ENCODE measurements at places on chromosomes 2 and 18.

GRCh38 chr2:118351796-118352195, 263.5 kb downstream of the INSIG2 start:
- DNase-seq: no peak

- no peak for DNase-seq
Measured at GRCh38 chr18:35062408-35062807, 21.2 kb downstream of the MAPRE2 start.

DNA sequence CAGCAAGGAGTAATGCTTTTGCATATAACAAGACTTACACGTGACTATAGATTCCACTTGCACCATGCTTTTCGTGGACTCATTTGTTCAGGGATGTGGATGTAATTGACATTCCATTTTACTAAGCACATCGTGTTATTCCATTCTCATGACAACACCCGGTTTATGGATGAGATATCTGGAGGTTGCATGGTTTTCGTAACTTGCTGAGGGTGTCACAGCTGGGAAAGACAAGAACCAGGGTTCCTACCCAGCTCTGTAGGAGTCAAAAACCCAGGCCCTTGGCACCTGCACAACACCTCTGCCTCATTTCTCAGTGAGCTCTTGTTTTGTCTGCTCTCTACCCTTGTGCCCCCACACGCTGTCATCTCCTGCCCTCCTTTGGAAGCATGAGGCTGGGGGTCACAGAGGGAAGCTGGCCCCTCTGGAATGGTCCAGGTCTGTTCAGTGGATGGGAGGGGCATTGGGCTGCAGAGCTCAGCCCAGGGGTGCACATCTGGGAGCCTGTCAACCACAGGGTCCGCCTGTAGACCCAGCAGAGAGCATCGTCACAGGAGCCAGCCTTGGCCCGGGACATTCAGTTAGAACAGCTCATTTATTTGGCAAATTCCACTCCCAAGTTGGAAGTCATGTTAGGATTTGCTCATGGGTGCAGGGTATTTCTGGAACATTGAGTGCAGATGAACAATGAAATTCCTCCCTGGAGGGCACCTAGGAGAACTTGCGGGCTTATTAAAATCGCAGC, 120.1 kb upstream of the TWIST2 start:
- no peak for DNase-seq

DNA sequence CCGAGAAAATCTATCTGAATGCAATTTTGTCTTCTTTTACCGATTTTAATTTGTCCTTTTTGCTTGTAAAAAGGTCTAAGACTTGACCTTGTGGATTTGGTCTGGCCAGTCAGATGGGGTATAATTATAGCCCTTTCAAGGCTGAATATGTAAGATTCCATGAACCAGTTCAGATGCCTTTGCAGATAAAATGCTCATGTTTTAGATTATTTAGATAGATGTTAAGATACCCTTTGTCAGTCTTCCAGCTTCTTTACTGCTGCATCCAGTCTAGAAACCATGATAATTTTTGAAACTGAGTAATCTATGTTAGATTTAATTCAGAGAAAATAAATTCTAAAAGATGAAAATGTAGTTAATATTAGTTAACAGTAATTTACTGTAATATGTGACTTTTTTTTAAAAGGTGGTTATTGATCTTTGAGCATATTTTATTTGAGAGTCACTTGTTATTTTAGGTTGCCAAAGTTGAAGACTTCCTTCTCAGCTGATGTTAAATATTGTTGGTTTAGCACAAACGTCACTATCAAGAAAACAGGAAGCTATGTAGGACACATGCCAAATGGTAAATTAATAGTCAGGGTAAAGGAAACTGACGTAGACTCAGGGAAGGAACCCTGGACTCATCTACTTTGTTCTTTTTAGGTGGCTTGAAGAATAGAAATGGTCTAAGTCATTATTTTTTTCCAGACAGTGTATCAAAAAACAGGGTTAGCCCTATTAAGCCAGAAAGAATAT, 29.8 kb downstream of the BABAM2 start:
- no peak for DNase-seq

- no peak for DNase-seq
Measured at GRCh38 chr18:75206452-75207309, 2.3 kb downstream of the PTGR3 start.

- peak; percentile 99 for DNase-seq
Measured at GRCh38 chr18:59268721-59269562, 4.3 kb downstream of the RAX start.

GRCh38 chr18:12027046-12027445, 45.7 kb downstream of the IMPA2 start:
- DNase-seq: no peak

GRCh38 chr2:28048341-28048740, 157.8 kb downstream of the BABAM2 start:
- no peak for DNase-seq

DNA sequence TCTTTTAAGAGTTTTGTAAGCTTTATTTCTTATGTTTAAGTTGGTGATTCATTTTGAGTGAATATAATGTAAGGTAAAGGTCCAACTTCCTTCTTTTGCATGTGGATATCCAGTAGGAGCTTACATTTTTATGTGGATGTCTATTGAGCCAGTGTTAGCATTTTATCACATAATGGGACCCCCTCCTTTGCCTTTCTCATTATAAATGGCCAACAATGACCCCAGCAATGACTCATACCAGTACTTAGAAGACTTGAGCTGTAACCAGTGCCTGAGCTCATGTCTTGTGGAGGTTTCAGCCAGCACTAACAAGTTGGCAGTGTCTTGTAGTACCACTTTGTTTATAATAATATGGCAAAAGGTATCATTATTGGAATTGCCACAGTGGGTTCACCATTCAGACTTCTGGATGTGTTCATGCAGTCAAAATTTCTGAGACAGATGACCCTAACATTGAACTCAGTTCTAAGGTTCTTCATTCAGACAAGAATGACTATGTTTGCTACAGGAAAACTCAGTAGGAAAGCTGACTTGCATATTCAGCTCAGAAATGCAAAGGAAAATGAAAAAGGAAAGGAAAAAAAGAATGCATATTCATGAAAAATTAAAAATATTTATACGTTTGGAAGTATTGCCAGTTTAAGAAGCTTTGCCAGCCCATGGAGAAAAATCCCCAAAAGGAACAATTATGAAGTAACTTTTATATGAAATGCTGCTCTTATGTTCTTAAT, 41.0 kb downstream of the CDKL4 start:
- no peak for DNase-seq

DNA sequence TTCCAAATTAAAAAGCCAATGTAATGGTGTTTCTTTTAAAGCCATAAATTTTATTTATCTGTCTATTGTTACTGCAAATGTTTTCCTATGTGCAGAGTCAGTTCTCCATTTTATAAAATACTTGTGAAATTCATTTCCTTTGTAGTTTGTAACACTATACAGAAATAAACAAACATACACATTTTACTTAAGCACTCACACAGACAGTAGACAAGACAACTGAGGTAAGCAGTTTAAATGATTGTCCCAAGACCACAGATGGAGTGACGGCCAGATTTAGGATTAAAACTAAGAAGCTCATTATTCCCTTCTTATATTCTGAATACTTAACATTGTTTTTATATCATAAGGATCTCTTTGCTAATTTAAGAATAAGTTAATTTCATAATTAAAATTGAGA, 100.9 kb downstream of the BAZ2B start:
- no peak for DNase-seq

- DNase-seq: no peak
Measured at GRCh38 chr18:46755315-46756024, 1.4 kb downstream of the ST8SIA5 start.

- no peak for DNase-seq
Measured at GRCh38 chr2:158395166-158395565, 61.4 kb downstream of the CCDC148 start.

- no peak for DNase-seq
Measured at GRCh38 chr2:237413777-237414661, at the start of gene COL6A3. COL6A3 (minus strand) TSS chr2:237414164; CDS start chr2:237396817, 17,347 bp downstream.

GRCh38 chr2:242022550-242023290, 153.2 kb downstream of the RTP5 start:
- DNase-seq: no peak

DNA sequence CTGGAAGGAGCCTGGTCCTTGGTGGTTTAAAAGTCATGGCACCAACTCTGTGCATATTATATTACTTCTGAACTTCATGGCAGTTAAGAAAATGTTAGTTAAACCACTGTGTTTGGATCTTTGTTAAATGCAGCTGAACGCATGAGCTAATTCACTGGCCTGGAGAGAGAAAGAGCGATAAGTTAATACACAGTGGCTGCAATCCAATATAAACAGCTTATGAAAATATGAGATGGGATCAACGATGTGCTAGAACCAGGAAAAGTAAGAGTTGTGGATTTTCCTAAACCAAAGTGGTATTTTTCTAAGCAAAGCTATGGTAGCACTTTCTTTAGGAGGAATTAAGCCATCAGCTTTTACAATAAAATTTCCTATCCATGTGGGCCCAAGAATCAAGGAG, 326.7 kb downstream of the MTX2 start:
- no peak for DNase-seq

Data from D721Med (cell line).